Left lung (tissue), 14 donors: ENCODE measurements at places on chromosomes 1 and 21.

DNA sequence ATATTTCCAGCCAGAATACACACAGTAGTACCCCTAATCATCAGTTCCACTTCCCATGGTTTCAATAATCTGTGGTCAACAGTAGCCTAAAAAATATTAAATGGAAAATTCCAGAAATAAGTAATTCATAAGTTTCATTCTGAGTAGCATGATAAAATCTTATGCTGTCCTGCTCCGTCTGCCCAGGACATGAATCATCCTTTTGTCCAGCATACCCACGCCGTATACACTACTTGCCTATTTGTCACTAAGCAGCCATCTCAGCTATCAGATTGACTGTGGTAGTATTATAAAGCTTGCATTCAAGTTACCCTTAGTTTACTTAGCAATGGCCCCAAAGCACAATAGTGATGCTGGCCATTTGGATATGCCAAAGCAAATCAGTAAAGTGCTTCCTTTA is 118.7 kb downstream of the SLC5A9 start:
- no peak for DNase-seq

DNA sequence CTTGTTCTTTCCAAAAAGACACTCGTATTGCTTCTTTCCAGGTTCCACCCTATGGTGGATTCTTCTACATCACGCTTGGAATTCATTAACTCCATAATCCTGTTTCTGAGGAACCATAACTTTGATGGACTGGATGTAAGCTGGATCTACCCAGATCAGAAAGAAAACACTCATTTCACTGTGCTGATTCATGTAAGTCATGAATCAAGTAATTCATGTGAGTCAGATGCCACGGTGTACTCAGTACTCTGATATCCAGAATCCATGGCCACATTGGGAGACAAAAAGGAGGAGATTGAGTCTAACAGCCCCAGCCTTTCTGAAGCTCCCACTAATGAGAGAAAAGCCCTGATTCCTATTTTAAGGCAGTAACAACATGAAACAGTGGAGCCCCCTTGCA is 7.4 kb downstream of the CHI3L2 start:
- no peak for DNase-seq

DNA sequence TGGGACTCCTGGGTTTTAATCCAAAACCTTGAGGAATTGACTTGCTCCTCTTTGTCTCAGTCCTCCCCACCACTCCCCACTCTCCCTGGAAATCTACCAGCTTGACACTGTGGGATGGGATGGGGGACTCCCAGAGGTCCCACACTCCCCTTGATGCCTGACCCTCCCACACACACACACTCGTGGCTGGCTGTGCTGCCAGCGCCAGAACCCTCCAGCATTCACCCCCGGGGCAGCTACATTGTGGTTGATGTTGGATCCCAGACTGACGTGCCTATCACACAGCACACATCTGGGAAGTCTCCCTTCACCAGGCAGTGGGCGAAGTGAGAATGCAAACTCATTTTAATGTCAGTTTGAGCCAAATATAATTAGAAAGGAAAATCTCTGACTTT is 10.0 kb downstream of the KIRREL1 start:
- DNase-seq, result no peak

GRCh38 chr1:82343381-82343780 is 542.6 kb downstream of the ADGRL2 start:
- DNase-seq, result no peak

DNA sequence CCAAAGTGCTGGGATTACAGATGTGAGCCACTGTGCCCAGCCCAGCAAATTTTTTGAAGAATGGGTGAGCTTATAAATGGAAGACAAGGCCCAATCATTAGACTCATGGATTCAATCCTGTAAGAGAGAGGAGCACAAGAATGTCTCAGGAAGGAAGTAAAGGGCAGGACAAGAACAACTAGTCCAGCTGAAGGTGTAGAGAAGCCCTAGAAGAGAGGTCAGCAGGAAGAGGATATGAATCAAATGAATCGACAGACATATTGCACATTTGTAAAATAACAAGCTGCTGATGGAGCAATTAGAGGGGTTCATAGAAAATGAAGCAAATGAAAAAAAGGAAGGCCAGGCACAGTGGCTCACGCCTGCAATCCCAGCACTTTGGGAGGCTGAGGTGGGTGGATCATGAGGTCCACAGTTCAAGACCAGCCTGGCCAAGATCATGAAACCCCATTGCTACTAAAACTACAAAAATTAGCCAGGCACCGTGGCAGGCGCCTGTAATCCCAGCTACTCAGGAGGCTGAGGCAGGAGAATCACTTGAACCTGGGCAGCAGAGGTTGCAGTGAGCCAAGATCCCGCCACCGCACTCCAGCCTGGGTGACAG is 74.9 kb downstream of the MIS18A start:
- DNase-seq, result no peak

- DNase-seq, result no peak
Measured at GRCh38 chr1:201251851-201252430, 31.4 kb upstream of the PKP1 start.

GRCh38 chr1:18951818-18952391 is 4.6 kb downstream of the IFFO2 start:
- DNase-seq, result no peak

DNA sequence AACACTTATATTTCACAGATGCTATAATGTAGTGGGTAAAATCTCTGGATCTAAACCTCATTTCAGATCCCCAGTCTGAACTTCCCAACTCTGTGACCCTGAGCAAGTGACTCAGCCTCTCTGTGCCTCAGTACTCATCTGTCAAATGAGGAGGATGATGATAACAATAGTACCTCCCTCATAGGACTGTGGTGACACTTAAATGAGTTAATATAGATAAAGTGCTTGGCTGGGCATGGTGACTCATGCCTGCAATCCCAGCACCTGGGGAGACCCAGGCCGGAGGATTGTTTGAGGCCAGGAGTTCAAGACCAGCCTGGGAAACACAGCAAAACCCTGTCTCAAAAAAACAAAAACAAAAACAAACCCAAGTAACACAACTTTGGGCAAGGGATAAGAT is 4.7 kb upstream of the ECE1 start:
- no peak for DNase-seq

GRCh38 chr1:175844877-175845276 is 101.5 kb upstream of the TNR start:
- no peak for DNase-seq

DNA sequence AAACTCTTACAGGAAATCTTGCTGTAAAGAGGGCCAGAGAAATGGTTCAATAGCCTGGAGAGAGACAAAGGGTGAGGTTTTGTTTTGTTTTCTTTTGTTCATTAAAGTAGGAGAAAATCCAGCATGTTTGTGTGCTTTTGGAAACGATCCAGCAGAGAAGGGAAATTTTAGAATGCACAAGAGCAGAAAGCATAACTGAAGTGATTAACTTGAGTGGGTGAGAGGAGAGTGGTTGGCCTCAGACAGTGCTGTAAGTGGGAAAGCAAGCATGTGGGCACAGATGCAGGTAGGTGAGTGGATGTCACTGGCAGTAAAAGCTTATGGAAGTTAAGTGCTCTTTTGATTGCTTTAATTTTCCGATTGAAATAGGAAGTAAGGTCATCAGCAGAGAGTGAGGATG is 50.2 kb downstream of the EEIG2 start:
- peak; percentile 34 for DNase-seq

- no peak for DNase-seq
Measured at GRCh38 chr1:176557543-176558258, 94.7 kb downstream of the PAPPA2 start.

GRCh38 chr1:203519053-203519840 is 25.3 kb downstream of the OPTC start:
- DNase-seq, result no peak
